Bronchus fibroblast of lung (primary cell): ENCODE measurements at places on chromosomes 16 and 17. TPM values are rescaled to one million over a fixed set of nuclear protein-coding genes. Genes with fewer than 3 reads are reported as not detected.

The PIRT gene
- total RNA-seq: not detected in 2 replicates

The CCL4 gene
- not detected in 2 replicates for total RNA-seq

The ZNF624 gene
- 1.8 and 3.2 TPM in 2 replicates for total RNA-seq

The KRT25 gene
- total RNA-seq: not detected in 2 replicates

The NKD1 gene
- under 0.01 TPM in 2 replicates for total RNA-seq

The KRT32 gene
- not detected in 2 replicates for total RNA-seq
